Hematopoietic multipotent progenitor cell treated with erythropoietin and hydrocortisone succinate and interleukin-3 and kit ligand, for 6 days (in vitro differentiated cells): ENCODE measurements at places on chromosomes 4 and X.

GRCh38 chr4:47747211-47747610 lies 90.7 kb downstream of the CORIN start:
- no peak for DNase-seq

DNA sequence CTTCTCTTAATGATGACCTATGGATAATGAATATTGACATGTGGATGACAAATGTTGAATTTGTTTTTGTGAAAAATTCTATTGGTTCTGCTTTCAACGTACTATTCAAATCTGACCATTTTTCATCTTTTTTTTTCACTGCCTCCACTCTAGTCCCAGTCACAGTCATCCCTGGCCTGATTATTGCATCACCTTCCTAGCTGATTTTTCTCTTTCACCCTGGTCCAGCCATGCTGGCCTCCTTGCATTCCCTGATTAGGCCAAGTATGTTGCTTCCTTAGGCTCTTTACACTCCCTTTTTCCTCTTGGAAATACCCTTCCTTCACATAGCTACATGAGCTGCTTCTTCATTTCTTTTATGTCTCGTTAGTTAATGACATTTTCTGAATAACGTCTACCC lies 58.1 kb upstream of the MAP9 start:
- DNase-seq = no peak

- DNase-seq = no peak
Observed at GRCh38 chrX:71941776-71942175, 31.1 kb downstream of the NHSL2 start.

DNA sequence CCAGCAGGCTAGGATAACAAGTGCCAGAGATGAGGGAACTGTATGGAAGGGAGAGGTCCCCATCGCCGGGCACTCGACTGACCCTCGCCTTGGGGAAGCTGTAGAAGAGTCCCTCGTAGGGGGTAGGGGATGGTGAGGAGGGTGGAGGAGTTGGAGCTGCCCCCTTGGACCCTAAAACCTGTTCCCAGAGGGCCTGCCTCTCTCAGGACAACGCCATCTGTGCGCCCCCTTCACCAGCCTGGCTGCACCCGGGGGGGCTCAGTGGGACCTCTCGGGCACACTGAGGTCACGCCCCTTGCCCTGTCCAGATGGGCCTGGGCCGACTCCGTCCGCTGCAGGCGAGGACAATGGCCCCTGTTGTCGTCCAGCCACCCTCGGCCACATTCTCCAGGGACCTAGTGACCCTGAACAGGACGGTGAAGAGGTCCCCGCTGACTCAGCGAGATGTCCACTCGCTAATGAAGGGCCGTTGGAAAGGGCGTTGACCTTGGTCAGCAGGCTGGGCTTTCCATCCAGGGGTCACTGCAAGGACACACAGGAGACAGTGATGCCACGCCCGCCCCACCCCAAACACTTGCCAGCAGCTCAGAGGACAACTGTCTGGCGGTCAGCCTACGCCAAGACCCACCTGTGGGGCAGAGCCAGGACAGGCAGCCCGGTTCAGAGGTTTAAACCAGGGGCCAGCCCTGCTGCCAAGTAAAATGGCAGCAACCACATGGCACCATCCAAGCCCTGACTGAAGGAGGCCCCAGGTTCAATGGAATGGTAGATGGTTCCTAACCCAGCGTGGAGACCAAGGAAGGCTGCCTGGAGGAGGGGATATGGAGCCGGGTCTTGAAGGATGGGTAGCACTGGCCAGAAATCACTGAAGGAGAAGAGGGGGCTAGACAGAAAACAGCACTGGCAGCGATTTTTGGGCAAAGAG lies 51.2 kb downstream of the HMX1 start:
- no peak for DNase-seq

GRCh38 chr4:43047058-43047457 lies 154.5 kb downstream of the GRXCR1 start:
- no peak for DNase-seq

DNA sequence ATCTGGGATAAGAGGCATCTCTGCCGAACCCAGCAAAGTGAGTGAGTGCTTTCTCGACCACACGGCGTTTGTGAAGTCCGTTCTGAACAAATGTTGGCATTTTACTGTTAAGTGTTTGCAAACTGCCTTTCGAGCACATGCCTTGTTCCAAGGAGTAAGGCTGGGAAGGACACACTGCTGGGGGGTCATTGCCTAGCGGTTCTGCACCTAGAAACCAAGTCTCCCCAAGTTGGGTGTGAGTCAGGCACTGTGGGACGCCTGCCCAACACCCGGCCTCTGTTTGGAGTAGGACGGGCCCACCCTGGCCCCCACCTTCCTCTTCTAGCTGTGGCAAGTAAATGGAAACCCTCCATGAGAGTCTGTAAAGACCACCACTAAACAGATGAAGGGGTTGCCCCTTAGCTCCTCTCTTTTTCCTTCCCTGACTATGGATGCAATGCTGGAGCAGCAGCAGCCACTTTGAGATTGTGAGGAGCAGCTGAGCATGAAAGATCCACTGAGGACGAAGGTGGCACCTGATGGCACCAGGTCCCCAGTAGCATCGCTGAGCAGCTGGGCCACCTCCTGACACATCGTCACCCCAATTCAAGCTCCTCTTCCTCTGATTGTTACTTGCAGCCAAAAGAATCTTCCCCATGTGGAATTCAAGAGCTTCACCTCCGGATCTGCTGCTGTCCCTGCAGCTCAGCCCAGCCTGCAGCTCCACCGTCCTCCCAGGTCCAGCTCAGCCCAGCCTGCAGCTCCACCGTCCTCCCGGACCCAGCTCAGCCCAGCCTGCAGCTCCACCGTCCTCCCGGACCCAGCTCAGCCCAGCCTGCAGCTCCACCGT lies 6.3 kb downstream of the CPLX1 start:
- DNase-seq = no peak

DNA sequence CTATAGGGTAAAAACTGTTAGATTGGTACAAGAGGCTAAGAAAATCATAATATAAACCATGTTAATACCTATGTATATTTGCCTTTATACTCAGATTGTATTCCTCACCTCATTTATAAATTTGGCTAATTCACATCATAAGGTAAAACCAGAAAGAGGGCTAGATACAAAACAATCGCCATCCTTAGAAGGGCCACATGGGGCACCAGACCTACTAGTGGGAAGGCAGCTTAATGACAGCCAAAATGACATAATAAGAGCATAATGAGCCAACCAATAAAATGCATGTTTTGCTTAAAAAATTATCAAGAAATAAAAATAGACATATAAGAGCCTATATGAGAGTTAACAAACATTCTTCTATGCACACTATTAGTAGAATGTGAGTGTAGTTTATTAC lies 107.3 kb upstream of the PRDX4 start:
- DNase-seq = peak; percentile 20

DNA sequence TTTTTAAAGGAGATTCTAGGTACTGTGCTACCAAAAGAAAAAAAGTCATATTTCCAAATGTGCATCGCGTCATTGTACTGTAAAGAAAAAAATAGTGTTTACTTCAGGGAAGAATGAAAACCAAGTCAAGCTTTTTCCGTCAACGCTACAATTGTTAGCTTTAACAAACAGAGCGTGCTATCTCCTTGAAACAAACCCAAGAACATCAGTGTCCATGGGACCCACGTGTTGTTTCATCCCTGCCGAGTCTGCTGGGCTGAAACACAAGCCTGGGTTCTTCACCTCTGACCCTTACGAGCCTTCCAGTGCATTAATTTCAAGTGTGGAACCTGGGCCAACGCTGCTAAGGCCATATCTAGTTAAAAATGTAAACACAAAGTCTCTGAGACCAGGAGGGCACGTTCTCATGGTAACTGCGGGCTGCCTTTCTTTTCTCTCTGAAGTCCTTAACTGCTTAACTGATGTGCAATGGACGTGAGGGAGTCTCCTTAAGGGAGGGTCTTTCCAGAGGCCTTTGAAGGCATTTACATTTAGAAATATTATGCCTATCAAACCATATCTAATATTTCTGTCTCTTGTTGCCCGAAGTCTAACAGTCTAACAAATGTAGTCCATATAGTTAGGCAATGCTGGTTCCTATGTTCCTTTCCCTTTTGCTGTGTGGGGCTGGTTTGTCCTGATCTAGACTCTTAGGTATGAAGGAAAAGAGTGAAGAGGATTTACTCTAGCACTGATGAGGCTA lies 36.3 kb downstream of the ING2 start:
- DNase-seq = no peak

GRCh38 chr4:185559915-185560281 lies 24.6 kb upstream of the PDLIM3 start:
- no peak for DNase-seq

GRCh38 chrX:35382966-35383365 lies 415.2 kb upstream of the MAGEB16 start:
- DNase-seq = no peak

- no peak for DNase-seq
Observed at GRCh38 chr4:112185334-112185733, 40.1 kb downstream of the FAM241A start.

GRCh38 chr4:171639540-171639939 lies 173.7 kb upstream of the GALNTL6 start:
- no peak for DNase-seq

- no peak for DNase-seq
Observed at GRCh38 chrX:17654116-17654515, 83.2 kb upstream of the SCML1 start.

DNA sequence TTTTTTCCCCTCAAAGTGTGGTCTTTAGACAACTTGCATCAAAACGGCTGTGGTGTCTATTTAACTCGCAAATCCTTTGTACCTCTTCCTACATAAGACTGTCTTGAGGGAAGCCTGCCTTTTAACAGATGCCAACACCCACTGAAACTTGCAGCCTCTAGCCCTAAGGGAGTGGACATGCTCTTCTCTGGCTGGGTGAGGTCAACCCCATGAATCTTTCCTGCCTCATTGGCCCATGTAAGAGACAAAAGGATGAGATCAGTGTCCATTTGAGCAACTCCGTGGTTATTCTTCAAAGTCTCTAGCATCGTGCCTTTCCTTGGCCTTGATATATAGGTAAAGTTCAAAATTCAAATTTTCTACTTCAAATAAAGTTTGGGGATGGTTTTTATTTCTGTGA lies 134.7 kb downstream of the SHROOM3 start:
- DNase-seq = no peak

GRCh38 chr4:10074767-10075105 lies 41.9 kb downstream of the WDR1 start:
- DNase-seq = peak; percentile 48
